ENCODE measurements at places on chromosomes 6 and 20.

- no peak for DNase-seq
These were observed 3.5 kb upstream of the SYNJ2 start for GRCh38 chr6:157978021-157978783.

- DNase-seq: no peak
These were observed 244.0 kb downstream of the PREX1 start for GRCh38 chr20:48583801-48584200.

DNA sequence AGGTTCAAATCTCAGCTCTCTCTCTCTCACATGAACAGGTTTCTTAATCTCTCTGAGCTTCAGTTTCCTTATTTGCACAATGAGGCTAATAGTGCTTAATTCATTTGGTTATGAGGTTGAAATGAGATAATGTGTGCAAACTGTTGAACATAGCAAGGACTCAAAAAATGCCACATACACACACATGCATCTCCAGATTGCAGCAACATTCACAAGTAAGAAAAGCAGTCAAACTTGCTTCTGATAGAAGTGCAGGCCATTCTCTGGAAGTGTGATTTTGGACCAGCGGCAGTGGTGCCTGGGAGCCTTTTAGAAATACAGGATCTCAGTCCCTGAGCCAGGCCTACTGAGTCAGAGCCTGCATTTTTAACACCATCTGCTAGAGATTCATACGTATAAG lies 25.7 kb downstream of the GSTA4 start:
- no peak for DNase-seq

DNA sequence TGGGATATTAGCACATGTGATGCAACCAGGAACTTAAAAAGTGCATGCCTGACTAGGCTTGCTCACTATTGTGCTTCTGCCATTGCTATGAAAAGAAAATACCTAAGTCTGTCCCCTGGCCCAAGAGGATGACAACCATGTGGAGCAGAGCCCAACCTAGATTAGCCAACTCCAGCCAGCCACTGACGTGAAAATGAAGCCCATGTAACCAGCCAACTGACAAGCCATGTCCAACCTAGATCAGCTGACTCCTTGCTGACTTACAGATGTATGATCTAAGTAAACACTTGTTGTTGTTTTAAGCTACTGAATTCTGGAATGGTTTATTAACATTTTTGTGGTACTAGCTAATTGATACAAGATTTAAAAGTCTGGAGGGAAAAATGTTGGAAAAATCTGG lies 47.5 kb downstream of the PIGU start:
- no peak for DNase-seq

DNA sequence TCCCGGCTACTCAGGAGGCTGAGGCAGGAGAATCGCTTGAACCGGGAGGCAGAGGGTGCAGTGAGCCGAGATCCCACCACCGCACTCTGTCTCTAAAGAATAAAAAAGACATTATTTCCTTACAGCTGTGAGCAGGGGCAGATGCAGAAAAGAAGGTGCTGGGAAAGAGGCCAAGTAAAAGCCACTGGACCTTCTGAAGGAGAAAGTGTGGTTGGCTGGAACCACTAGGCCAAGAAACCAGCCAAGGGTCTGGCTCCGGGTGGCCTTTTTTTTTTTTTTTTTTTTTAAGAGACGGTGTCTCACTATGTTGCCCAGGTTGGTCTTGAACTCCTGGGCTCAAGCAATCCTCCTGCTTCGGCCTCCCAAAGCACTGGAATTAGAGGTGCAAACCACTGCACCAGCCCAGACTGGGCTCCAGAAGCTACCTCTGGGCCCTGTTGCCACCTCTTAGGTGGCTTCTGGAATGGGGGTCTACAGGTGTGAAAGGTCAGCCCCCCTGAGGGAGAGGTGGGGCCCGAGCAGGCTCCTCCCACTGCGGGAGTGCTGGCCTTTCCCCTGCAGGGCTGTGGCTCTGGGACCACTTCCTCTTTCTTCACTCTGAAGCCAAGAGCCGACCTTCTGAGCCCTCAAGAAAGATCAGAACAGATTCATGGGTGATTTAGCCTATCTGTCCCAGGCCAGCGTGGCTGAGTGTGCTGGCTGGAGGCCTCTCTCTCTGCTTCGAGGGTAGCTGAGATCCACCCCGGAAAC lies at the start of gene FGD2:
TSS of gene FGD2 (plus strand) at position 595 of the 750 bp plus-strand sequence. CDS start 163 bp downstream, outside the sequence.
- no peak for DNase-seq

DNA sequence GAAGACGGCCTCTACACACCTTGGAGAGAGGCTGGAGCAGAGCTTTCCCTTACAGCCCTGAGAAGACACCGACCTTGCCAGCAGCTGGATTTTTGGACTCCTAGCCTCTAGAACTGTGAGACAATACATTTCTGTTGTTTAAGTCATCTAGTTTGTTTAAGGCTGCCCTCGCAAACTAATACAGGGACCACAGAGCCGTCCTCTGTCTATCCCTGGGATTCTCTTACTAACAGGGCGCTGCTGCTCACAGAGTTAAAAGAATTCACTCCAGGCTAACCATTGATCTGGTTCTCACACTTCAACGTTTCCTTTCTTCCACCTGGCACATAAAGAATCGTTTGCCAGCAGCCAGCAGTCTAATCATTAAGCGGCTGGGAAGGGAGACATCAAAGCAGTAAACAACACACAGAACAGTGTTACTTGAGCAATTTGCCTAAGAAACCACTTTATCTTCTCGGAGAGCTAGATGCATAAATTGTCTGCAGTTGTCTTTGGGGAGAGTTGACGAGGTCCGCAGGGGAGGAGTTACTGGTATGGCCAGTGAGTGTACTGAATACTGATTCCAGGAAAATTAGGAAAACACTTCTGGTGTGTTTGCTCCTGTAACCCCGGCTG lies 103.5 kb upstream of the AKAP12 start:
- DNase-seq: no peak

GRCh38 chr6:16418151-16418550 lies 179.8 kb downstream of the GMPR start:
- DNase-seq: no peak

Measured in NCI-H446 treated with DMSO at 0.1 percent for 48 hours (cell line).